Esophagus squamous epithelium (tissue), 5 donors: ENCODE measurements at places on chromosomes 7 and 10.

DNA sequence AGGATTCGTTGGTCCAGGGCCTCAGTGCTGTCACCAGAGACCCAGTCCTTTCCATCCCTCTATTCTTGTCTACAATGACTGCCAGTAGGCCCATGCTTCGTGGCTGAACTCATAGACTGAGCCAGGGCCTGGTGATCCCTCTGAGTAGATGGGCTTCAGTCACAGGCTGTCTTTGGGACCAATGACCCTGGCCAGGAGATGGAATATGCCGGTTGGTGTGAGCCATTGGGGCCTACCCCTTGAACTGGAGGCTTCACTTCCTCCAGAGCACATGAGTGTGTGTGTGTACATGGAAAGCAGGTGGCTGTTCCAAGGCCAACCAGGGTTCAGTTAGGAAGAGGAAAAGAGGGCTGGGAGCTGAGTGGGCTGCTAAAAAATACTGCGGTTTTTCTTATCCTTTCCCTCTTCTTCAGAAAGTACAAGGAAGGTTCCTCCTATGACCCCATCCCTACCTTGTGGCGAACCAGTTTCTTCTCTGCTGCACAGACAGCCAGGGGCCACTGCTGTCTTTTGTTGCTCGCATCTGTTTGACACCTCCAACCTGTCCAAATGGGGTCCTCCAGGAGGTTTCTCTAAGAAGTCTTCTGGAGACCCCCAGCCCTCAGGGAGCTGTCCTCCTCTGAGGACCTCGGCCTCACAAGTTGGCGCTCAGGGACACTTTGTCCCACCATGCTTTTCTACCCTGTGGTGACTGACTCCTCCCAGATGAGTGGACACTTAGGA lies 36.6 kb downstream of the ADRA2A start:
- DNase-seq: no peak

DNA sequence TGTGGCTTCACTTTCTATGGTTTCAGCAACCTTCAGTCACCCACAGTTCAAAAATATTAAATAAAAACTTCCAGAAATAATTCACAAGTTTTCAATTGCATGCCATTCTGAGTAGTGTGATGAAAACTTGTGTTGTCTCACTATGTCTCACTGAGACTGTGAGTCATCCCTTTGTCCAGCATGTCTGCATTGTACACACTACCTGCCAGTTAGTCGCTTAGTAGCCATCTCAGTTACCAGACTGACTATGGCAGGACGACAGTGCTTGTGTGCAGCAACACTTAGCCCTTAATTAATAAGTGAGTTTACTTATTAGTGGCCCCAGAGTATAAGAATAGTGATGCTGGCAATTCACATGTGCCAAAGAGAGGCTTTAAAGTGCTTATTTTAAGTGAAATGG lies 22.5 kb downstream of the CCDC186 start:
- no peak for DNase-seq

GRCh38 chr7:55469271-55469681 lies 103.0 kb downstream of the VOPP1 start:
- DNase-seq: no peak

DNA sequence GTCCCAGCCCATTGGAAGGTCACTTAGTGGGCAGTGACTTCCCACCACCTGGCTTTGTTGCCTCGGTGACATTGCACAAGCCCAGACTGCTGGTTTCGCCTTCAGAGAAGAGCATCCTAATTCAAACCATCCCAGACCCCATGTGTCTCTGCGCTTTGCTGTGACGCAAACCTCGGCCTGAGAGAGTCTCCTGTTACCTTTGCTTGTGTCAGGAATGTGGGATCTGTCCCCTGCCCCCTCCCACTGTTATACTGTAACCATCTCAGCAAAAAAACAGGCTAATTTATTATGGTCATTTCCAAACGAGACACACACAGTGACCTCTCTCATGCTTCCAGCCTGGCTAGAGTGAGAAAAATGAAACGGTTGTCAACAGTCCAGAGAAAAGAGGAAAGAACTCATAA lies 25.0 kb upstream of the AQP1 start:
- no peak for DNase-seq

DNA sequence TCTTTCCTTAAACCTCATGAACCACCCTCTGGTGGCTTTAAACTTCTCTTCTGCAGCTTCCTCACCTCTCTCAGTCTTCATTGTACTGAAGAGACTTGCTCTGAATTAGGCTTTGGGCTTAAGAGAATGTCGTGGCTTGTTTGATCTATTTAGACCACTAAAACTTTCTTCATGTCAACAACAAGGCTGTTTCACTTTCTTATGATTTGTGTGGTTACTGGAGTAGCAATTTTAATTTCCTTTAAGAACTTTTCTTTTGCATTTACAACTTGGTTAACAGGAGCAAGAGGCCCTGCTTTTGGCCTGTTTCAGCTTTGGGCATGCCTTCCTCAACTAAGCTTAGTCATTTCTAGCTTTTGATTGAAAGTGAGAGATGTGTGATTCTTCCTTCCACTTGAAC lies 38.1 kb upstream of the CDHR3 start:
- DNase-seq: no peak

GRCh38 chr10:129448539-129448938 lies 18.5 kb upstream of the MGMT start:
- no peak for DNase-seq

GRCh38 chr10:5911670-5912069 lies 21.6 kb downstream of the FBH1 start:
- no peak for DNase-seq

- DNase-seq: no peak
These were observed 3.0 kb upstream of the CALHM3 start for GRCh38 chr10:103481974-103482531.

GRCh38 chr7:124689931-124690330 lies 75.7 kb downstream of the GPR37 start:
- DNase-seq: no peak

GRCh38 chr10:5968681-5969453 lies 8.5 kb downstream of the IL15RA start:
- no peak for DNase-seq

DNA sequence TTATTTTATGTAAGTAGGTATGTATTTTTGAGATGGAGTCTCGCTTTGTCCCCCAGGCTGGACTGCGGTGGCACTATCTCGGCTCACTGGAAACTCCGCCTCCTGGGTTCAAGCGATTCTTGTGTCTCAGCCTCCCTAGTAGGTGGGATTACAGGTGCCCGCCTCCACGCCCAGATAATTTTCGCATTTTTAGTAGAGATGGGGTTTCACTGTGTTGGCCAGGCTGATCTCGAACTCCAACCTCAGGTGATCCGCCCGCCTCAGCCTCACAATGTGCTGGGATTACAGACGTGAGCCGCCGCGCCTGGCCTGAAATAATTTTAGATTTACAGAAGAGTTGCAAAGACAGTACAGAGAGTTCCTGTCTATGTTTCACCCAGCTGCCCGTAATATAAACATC lies 37.5 kb downstream of the PFKFB3 start:
- DNase-seq: no peak

DNA sequence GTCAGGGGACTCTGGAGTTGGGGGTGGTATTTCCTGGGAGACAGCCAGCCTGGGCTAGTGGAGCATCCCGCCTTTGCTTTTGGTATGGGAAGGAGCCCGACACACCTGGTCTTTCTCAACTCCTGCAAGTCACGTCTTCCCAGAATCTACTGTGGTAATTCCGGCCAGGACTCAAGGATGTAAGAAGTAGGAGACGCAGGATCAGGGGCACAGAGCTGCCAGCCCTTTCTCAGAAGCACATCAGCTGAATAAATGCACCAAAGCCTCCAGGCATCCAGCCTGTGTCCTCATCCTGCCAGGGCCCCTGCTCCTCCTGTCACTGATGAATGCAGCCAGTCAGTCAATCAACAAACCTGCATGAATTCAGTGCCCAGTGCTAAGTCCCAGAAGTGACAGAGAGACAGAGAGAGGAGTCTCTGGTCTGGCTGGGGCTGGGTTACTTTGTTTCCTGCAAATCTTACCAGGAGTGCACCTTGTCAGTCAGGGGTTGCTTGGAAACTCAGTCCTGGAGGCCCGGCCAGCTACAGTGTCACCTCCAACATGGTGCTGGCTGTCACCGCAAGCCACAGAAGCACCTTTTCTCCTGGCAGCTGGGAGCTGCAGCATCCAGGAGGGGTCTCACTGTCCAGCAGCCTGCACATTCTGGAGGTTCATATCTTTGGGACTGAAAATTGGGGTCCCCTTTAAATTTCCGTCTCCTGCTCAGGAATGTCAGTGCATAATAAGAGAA lies 101.8 kb downstream of the PTPRE start:
- no peak for DNase-seq

GRCh38 chr7:25832929-25833328 lies 319.1 kb upstream of the NFE2L3 start:
- no peak for DNase-seq

- no peak for DNase-seq
These were observed 31.8 kb upstream of the UTF1 start for GRCh38 chr10:133198206-133198605.

GRCh38 chr10:107548301-107548700 lies 383.8 kb upstream of the SORCS1 start:
- DNase-seq: no peak

GRCh38 chr10:95697429-95697828 lies 3.7 kb upstream of the TCTN3 start:
- no peak for DNase-seq

- DNase-seq: no peak
These were observed 17.0 kb upstream of the GIMAP2 start for GRCh38 chr7:150668472-150668911.

DNA sequence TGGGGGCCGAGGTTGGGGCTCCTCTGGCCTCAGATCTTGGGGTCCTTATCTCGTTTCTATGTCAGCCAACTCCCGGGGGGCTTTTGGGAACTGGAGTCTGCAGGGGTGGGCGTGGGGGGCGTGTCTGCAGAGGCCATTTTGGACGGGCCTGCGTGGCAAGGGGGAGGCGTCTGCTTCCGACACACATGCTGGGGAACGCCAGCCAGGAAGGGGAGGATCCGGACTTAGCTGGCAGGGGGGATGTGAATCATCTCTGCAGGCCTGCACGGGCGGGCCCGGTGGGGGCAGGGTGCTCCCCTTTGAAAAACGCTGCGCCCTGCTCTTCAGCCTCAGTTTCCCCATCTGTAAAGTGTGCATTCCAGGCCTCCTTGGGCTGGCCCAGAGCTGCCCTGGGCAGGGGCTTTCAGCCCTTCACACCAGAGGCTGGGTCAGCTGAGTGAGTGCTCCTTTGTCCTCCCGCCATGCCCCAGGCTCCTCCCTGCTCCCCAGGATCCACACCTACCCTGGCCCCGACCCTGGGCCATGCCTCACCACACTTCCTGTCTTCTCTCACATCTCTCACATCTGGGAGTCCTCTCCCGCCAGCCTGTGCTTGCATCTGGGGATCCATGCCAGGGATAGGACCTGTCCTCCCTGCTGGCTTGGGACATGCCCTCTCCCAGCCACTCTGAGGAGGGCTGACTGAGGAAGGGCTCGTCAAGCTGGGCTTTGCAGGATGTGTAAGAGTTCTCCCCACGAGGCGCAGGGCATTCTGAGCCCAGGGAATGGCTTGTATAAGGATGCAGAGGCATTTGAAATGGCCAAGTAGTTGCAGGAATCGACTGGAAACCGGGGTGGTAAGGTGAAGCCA lies 172.6 kb upstream of the TNRC18 start:
- no peak for DNase-seq

DNA sequence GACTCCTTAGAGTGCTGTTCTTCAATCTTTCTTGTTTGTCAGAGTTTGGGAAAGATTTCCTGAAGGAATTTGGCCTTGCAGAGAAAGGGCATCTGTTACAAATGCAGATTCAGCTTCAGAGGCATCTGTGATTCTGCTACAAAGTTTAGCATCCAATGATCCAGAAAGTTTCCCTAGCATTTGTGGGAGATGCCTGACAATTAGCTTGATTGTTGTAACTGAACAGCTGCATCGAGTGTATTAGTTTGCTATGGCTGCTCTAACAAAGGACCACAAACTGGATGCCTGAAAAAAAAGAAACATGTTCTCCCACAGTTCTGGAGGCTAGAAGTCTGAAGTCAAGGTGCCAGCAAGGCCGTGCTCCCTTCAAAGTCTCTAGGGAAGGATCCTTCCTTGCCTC lies 365.1 kb downstream of the GRID1 start:
- no peak for DNase-seq

- DNase-seq: no peak
These were observed 327.8 kb downstream of the WDR37 start for GRCh38 chr10:1384026-1384425.

GRCh38 chr7:127781081-127781480 lies 129.1 kb downstream of the SND1 start:
- DNase-seq: no peak

DNA sequence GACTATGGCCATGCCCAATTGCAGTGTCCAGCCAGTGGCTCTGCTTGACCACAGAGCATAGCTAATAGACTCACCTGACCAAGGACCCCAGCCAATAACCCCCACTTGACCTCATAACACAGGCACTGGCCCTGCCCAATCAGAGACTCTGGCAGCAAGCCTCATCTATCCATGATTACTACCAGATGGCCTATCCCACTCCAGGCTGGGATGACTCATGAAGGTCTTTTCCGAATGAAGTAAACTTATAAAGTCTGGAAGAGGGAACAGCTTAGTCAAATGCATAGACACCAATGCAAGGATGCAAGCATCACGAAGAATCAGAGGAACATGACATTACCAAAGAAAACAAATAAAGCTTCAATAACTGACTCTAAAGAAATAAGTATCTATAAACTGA lies 141.4 kb downstream of the TMEM168 start:
- no peak for DNase-seq

DNA sequence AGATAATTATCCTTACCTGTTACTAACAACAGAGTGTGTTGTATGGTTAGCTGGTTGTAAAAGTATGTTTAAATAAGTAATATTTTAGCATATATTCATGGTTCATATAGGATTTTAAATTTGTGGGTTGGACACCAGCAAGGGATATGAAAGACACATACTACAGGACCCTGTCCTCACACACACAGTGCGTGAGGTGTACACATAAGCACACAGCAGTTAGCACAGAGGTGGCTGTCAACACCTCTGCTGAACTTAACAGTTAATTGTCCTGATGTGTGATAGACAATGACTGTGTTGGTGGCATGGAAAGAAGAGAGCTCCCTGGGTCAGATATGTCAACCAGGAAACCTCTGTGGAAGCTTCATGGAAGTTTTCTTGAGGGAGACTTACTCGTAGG lies 23.3 kb upstream of the NUP42 start:
- no peak for DNase-seq

DNA sequence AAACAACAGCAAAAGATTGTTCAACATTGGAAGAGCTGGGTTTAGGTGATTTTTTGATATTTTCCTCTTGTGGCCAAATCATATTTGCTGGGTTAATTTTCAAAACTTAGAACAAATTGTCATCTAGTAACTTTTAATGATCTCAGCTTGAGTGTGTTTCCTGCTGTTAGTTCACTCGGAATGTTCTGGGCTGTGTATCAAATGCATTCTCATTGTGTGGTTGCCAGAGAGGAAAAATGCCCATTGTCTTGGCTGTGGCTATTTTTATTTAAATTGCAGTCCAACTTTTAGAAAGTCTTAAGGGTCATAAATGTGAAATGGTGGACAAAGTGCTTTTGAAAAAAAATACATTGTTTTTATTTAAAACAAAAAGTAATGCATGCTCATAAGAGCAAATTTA lies 542.0 kb downstream of the TNS3 start:
- DNase-seq: no peak

GRCh38 chr7:5284304-5285281 lies 1.9 kb downstream of the SLC29A4 start:
- no peak for DNase-seq
